ENCODE measurements at places on chromosomes 2 and 18.

- no peak for DNase-seq
Measured at GRCh38 chr18:8277270-8277669, 332.0 kb upstream of the RAB12 start.

- DNase-seq = no peak
Measured at GRCh38 chr2:231117922-231118613, 6.8 kb downstream of the HTR2B start.

DNA sequence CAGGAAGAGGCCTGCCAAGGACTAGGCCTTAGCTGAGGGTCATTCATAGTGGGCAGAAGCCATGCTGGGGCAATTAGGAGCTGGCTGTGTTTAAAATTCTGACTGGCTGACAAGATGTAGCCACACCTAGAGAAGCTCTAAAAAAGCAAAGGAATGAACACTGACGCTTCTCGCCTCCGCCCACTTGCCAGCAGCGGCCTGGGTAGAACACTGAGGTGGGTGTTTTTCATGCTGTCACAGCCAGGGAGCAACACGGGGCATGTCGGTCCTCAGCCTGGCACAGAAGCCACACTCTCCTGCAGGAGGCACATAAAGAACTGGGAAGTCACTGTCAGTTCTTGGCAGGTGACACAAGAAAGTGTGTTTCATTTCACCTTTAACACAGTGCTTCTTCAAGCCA lies 10.4 kb downstream of the CHST10 start:
- no peak for DNase-seq

DNA sequence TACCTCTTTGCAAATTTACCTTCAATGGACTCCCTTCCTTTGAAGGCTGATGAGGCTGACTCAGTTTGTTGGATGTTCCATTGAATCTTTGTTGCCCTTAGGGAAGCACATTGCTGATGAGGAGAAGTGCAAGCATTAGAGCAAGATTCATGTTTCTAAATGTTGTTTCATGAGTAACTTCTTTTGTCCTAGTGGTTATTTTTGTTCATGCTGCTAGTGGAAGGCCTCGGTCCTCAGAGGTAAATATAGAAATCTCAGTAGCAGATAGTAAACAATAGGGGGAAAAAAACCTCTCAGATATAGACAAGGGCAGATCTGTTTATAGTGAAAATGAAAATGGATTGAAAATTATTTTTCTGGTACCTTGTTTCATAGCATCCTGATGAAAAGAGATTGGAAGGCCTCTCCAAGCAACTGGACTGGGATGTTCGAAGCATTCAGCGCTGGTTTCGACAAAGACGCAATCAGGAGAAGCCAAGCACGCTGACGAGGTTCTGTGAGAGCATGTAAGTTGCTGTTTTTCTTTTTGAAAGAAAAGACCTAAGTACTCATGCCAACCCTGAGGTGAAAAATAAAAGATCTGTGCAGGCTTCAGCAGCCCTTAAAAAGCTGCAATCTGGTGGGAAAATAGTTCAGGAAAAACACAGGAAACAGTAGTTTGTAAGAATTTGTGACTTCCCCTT lies 104.9 kb downstream of the CERS6 start:
- DNase-seq = no peak

GRCh38 chr2:150042500-150043171 lies 444.8 kb downstream of the RND3 start:
- no peak for DNase-seq

DNA sequence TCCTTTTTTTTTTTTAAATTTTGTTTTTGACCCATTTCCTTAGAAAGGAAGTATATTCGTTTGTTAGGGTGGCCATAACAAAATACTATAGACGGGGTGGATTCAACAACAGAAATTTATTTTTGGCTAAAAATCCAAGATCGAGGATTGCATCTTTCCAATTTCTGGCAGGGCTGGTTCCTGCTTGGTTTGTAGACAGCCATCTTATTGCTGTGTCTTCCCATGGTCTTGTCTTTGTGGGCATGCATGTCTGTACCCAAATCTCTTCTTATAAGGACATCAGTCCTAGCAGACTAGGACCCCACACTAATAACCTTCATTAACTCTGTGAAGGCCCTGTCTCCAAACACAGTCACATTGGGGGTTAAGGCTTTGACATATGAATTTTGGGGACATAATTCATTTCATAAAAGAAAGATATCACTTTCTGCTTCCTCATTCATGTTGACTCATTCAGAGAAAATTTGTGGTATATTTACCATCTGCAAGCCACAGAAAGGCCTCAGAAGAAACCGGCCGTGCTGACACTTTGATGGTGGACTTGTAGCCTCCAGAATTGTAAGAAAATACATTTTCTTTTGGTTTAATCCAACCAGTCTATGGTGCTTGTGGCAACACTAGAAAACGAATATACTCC lies 262.1 kb downstream of the LPIN1 start:
- no peak for DNase-seq

- DNase-seq = no peak
Measured at GRCh38 chr2:212539072-212539880, 674 bp upstream of the ERBB4 start.

All from activated T-cell treated with anti-CD3 and anti-CD28 coated beads for 48 hours (primary cell).